AG04450 (cell line): ENCODE measurements at places on chromosomes 3 and 15.

DNA sequence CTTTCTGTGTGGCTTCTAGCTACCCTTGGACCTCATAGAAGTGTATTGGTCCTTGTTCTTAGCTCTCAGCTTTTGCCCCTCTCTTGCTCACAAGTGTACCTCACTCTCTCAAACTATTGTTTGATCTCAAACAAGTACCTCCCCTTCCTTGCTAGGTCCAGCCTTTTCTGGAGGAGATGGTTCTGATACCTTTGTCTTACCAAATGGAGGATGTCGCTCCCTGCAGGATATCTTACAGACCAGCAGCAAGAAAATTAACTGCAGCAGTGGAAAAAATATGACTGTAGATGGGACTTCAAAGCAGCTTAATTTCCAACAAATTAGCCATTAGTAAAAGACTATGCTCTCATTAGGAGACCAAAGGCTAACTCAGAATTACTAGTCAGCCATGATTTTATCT, 388.1 kb upstream of the ROBO2 start:
- no peak for DNase-seq

GRCh38 chr3:42655980-42656679, 2.6 kb downstream of the ZBTB47 start:
- no peak for DNase-seq

- no peak for DNase-seq
Observed at GRCh38 chr3:124593442-124593829, 136.8 kb upstream of the UMPS start.

DNA sequence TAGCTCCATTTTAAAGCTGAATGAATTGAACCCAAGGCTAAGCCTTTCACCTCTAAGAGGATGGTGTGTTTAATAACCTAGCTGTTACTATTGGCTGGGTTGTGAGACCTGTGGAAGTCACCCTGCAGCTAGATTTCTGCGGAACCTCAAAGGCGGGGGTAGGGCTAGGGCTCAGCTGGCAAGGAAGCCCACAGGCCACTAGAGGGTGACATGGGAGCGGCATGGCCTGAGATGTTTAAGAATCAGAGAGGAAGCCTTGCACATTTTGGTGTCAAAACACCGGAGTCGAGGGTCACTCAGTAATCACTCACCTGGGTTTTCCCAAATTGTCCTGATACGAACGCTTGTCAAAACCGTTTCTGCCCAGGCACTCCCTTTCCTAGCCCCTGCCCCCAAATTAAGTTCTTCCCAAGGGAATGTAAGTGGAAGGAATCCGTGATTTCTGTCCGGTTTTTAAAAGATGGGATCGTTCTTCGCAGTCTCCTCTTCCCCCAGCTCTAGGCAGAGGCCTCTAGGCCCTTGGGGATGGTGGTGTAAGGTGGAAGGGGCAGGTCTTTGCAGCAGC, 3.8 kb upstream of the ACAD9 start:
- no peak for DNase-seq
